ENCODE measurements at places on chromosomes 13 and 19.

DNA sequence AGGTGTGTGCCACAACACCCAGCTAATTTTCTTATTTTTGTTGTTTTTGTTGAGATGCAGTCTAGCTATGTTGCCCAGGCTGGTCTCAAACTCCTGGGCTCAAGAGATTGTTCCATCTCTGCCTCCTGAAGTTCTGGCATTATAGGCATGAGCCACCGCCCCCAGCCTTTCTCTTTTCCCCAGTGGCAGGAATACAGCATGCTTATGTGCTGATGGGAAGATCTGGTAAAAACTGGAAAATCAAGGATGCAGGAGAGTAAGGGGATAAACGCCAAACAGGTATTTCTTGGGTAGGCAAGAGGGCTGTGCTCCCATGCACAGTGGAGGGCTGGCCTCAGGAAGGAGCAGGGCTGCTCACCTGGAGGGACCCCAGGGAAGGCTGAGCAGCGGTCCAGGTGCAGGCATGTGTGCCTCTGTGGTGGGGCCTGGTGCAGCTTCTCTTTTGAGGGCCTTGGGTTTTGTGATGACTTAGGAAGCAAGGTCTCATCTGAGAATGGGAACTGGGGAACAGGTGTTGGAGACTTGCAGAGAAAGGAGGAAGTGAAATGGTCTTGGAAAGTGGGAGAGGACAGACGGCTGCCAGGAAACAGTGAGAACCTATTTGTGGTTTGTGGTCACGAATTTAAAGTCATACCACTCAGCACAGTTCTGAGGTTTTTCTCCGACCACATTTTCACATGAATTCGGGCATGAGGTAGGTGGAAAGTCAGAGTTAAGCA is 106.5 kb downstream of the TEX26 start:
- DNase-seq: no peak

DNA sequence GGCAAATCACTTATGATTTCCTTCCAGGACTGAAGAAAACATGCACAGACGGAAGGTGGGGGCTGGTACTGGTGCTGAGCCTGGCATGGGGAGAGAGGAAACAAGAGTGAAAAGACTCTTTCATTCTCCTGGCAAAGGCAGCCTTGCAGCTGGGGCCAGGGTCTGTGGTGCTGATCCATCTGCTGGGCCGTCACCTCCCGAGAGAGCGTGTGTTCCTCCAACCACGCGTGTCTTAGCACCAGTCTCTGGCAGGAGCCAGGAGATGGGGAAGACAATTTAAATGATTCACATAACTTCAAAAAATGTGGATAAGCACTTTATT is 23.9 kb upstream of the SPART start:
- no peak for DNase-seq

DNA sequence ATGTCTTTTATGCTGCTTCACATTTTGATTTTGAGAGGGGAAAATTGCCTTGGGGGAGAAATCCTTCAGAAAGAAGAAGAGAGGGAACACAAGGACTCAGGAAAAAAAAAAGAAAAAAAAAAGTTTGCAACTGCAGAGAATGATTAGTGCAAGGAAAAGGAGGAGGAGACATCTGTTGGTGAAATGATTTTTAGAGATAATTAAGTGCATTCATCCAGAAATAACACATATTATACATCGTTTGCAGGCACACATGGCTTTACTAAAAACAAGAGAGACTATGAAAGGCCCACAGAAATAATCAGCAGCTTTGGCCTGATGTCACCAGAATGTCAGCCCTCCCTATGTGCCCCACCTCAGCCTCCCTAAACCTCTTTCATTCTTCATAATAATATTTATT is 1058.2 kb downstream of the PCDH9 start:
- no peak for DNase-seq

- DNase-seq: no peak
Observed at GRCh38 chr13:79450110-79450509, 30.8 kb upstream of the NDFIP2 start.

DNA sequence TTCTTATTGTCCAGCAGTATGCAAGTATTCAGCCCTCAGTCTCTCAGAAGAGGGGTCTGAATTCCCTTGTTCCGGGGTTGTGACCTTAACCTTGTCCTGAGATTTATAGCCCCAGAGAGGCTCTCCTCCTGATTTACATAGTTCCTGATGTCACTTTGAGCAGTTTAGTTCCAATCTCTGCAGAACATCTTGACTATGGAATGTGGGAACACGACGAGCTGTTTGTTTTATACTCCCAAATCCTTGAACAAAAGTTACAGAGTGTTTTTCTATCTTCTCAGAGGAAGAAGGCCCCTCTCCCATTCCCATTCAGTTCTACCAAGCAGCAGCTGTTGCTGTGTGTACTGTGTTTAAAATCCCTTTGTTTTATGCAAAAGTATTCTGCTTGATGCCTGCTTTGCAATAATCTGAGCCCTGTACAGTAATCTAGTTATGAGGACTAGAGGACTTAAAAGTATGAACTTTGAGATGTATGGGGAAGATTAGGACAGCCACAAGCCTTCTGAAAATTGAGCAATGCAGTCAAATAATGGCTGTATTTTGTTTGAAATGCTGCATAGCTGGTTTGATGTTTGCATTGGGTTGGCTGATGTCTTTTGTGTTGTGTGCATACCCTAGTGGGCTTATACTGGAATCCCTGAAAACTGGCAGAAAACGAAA is 74.7 kb downstream of the KL start:
- DNase-seq: no peak

GRCh38 chr19:46716672-46717033 is 261 bp downstream of the PRKD2 start:
- DNase-seq: no peak

DNA sequence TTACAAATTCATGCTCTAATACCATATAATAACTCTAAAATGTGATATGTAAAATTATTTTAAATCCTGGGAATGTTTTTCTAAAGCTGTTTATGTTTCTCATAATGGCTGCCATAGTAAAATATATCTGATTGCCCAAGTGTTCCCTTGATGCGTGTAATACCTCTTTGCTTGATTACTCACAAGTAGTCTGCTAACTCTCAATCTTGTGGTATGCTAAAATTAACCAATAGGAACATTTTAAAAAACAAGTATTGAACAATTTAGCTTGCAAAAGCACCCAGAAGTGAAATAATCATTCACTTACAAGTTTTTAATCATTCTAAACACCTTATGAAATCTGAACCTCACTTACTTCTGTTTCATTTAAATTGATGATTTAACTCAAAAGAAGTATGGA is 386.0 kb upstream of the ATXN8OS start:
- DNase-seq: no peak

GRCh38 chr13:31334994-31335557 is 135.3 kb downstream of the B3GLCT start:
- no peak for DNase-seq

GRCh38 chr13:44895264-44895952 is 93.9 kb downstream of the NUFIP1 start:
- DNase-seq: no peak
